ENCODE measurements at places on chromosomes 4 and X.

DNA sequence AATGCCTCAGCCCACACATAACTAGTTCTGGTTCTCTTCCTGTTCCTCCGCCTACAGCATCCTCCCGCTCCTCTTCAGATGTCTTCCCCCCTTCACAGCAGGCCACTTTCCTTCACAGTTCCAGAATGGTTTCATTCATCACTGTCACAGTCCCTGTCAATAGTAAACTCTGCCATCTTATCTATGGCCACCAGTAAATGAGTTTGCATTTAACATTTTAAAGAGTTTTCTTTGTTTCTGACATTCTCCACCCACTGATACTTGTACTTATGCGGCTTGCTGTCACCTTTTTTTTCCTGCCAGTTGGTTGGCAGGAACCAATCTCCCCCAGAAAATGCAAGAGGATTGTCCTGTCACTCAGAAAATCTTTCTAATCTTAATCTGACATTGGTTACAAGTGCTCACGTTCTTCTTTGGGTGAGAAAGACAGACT is 114.1 kb downstream of the GLUD2 start:
- H3K36me3 ChIP-seq = no peaks in the 10 kb centered on the region
- no peak for DNase-seq
- H3K4me1 ChIP-seq = peaks cover 2% of the 10 kb centered on the region
- H3K4me3 ChIP-seq = no peak overlapping the region
- H3K27ac ChIP-seq = no peak overlapping the region

DNA sequence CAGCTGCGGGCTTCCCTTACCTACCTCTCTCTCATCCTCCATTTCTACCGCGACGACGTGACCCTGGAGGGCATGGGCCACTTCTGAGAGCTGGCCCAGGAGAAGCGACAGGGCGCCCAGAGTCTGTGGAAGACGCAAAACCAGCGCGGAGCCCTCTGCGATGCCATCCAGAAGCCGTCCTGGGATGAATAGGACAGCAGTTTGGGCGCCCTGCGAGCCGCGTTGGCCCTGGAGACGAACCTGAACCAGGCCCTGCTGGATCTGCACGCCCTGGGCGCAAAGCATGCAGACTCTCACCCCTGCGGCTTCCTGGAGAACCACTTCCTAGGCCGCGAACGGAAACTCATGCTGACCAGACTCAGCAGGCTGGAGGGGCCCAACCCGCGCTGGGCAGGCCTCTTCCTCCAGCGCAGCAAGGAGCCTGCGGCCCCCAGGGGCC is 52.7 kb upstream of the TMPRSS11F start:
- H3K4me3 ChIP-seq = no peak overlapping the region
- no peaks in the 10 kb centered on the region for H3K36me3 ChIP-seq
- H3K27ac ChIP-seq = no peak overlapping the region

DNA sequence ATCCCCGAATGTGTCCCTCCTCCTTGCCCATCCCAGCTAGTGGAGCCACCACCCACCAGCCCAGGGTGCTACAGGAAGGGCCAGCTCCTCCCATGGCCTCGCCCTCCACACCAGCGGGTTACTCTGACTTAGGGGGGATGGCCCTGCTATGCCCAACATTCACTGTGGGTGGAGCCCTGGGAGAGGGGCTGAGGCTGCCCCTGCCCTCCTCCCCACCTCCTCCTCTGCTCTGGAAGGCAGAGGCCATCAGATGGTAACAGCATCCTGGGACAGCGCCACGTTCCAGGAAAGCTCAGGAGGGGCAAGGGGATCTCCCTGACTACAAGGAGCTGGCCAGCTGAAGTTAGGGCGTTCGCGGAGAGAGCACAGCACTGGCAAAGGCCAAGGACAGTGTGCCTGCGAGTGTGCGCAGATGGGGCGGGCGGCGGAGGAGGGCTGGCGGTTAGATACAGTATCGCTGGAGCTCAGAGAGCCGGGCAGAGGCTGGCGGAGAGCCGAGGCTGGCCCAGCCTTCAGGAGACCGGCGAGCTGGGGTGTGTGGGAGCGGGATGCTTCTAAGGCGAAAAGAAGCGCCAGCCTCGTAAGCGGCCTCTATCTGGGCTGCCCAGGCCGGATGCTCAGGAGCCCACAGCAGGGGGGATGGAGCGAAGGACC is 1.5 kb downstream of the JAKMIP1 start:
- H3K27me3 ChIP-seq = peaks cover 21% of the 10 kb centered on the region
- no peak for DNase-seq
- H3K4me3 ChIP-seq = peak overlapping the region; percentile 92
- peaks cover 23% of the 10 kb centered on the region for H3K4me1 ChIP-seq

DNA sequence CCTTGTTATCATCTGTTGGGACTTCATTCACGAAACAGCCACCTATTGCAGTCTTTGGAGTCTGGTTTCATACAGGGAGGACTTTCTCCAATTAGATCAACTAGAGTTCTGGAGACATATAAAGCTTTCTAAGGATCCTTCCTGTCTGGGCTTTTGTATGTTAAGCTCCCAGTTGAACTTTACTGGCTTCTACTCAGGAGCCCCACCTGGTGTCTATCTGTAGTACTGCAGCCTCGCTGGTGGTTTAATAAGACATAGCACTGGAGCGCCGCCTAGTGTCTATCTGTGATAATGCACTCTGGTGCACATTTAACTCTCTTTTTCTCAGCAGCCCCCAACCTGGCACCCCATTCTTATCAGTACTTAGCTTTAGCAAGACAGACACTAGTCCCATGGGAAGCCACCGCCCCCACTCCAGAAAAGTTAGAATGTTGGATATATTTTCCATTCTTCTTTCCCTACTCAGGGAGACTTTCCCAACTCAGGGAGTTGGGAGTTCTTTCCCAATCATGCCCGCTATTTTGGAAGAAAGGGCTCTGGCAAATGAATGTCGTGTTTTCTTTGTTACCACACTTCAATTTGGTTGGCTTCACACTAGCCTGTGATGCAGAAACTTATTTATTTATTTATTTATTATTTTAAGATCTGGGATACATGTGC is 36.9 kb upstream of the SYTL4 start:
- no peaks in the 10 kb centered on the region for H3K36me3 ChIP-seq
- no peak overlapping the region for H3K27ac ChIP-seq
- no peaks in the 10 kb centered on the region for H3K27me3 ChIP-seq
- DNase-seq = peak; percentile 78
- H3K4me1 ChIP-seq = no peaks in the 10 kb centered on the region
- H3K4me3 ChIP-seq = no peak overlapping the region

DNA sequence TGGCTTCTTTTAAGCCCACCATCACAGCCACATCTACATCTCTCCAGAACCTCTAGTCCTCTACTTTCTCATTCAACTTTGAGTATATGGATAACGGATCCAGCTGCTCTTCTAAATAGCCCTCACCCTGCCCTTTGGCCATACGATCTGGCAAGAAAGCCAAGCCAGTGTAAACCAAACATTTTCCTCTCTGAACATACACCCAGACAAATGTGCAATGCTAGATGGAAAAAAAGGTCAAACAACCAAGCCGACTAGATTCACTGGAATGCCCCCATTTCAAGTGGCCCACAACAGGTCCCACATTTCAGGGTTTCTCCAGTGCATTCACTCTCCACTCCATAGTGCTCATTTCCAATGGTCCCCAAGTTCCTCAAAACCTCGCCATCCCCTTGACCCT is 24.0 kb downstream of the USP46 start:
- H3K4me3 ChIP-seq = no peak overlapping the region
- H3K36me3 ChIP-seq = no peaks in the 10 kb centered on the region
- no peak overlapping the region for H3K27ac ChIP-seq
- peaks cover 28% of the 10 kb centered on the region for H3K4me1 ChIP-seq
- DNase-seq = no peak

DNA sequence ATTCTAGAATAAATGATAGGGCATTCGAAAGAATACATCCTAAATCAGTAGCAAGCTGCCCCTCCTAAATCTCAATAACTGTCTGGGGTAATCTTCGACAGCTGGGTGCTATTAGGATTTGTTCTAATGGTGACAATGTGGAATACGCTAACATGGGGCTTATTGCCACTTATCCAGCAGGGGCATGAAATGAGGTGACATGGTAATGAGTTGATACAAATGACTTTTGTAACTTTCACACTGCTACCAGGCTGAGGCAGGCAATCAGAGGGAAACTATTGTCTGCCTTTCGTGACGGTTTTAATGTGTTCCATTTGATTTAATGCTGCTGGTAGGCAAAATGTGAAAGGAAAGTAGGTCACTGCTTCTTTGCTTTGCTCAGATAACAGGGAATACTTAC is 1047.4 kb upstream of the PABPC4L start:
- H3K36me3 ChIP-seq = no peaks in the 10 kb centered on the region
- H3K4me1 ChIP-seq = no peaks in the 10 kb centered on the region
- no peaks in the 10 kb centered on the region for H3K27me3 ChIP-seq
- no peak overlapping the region for H3K4me3 ChIP-seq

DNA sequence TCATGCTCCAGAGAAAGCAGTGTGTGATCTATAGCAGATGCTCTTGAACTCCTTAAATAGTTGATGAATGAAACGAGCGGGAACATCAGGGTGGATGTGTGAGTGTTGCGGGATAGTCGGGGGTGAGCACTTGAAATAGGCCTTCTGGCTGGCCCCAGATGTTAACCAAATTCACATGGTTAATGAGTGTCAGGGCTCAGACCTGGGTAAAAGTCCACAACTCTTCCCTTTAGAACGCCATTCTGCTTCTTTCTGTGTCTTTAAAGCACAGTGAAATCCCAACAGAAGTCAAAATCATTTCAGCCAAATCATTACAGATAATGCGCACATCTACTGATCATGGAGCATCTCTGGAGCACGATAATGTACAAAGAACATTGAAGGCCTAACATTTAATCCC is 249.4 kb upstream of the BOD1L1 start:
- H3K4me1 ChIP-seq = no peaks in the 10 kb centered on the region
- H3K27ac ChIP-seq = no peak overlapping the region
- no peaks in the 10 kb centered on the region for H3K36me3 ChIP-seq
- H3K4me3 ChIP-seq = no peak overlapping the region
- H3K27me3 ChIP-seq = no peaks in the 10 kb centered on the region

DNA sequence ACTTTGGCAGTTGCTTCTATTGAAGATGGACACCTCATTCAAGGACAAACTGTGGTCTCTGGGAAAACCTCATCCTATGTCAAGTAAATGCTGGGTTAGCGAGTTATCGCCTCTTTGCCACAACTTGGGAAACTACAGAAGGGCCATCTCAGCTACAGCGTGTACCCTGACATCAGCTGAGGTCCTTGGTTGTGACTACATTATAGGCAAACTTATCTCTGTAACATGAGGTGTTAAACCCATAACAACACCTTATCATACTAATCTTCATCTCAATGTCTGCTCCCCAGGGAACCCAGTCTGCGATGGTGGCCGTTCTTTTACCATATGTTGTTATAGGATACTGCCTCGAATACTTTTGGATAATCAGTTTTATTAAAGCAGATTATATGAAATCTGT is 1862.7 kb downstream of the STIM2 start:
- no peak for DNase-seq
- H3K36me3 ChIP-seq = no peaks in the 10 kb centered on the region
- no peak overlapping the region for H3K4me3 ChIP-seq
- H3K27me3 ChIP-seq = no peaks in the 10 kb centered on the region

DNA sequence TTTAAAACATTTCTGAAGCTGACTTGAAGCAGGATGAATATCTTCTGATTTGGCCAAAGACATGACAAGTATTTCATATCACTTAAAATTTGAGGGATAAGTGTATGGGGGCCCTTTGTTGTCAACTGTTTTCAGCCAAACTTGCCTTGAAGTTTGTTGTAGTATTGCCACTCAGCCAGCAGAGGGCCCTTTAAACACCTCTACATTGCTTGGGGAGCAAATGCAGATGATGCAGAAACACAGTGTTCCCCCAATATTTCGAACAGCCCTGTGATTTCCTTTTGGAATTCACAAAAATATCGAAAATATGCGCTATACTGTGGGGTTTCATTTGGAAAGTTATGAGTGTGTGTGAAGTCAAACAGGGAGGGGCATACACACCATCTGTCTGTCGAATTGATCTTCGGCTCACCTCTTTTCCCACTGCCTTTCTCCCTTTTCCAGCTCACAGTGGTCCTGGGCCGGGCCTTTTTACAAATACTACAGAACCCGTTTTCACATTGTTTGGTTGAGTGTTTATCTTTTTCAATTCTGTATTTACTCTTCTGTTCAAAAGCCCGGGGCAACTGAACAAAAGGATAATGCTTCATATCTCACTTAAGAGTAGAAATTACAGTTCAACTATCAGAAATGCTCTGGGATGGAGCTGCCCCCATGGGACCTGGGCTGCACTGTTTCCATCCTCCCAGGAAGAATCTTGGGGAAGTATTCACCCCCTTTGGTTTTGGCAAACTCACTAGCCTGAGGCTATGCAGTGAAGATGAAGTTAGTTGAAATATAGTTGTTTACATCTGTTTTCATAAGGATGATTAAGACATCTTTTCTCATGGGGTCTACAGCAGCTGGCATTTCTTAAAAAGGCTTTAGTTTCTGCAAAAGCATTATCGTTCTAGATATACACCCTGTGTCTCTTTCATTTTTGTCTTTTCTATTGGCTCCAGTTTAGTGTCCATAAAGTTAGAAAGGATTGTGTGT is 137.6 kb downstream of the EGF start:
- H3K27ac ChIP-seq = no peak overlapping the region
- no peak overlapping the region for H3K4me3 ChIP-seq
- H3K27me3 ChIP-seq = no peaks in the 10 kb centered on the region

DNA sequence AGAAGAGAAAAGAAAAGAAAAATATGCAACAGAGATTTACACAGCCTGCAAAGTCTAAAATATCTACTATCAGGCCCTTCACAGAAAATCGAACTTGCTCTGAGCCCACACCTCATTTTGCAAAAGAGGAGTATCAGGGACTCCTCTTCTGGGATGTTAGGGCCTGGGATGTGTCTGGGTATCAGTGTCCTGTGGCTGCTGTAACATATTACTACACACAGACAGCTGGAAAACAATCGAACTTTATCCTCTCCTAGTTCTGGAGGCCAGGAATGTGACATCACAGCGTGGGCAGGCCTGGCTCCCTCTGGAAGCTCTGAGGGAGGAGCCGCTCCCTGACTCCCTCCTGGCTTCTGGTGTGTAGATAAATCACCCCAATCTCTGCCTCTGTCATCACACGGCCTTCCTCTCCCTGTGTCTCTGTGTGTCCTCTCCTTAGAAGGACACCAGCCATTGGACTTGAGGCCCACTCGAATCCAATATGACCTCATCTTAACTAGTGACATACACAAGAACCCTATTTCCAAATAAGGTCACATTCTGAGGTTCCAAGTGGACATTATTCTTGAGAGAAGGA is 52.9 kb downstream of the PPP2R2C start:
- H3K4me1 ChIP-seq = peaks cover 2% of the 10 kb centered on the region
- H3K4me3 ChIP-seq = no peak overlapping the region
- no peak for DNase-seq
- peaks cover 49% of the 10 kb centered on the region for H3K27me3 ChIP-seq
- H3K27ac ChIP-seq = peak overlapping the region; percentile 80

DNA sequence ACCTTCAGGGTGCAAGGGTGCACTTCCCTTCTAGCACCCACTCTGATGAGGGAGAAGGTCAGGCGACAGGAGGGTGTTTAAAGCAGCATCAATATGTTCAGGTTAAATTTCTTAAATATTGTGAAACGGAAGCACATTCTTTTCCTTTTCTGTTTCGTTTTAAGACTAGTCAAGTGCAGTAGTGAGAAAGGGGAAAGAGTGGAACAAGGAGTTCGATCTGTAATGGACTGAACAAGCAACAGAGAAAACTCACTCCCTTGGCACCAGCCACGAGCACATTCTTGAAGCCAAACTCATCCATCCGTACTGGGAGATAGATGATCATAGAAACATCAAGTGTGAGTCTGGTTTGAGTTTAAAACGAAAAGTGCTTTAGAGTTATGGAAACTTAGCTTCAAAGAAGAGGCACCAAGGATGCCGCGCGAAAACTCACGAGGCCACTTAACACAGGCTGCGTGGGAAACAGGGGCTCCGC is 815 bp downstream of the FAM53A start:
- H3K4me3 ChIP-seq = peak overlapping the region; percentile 89
- H3K27me3 ChIP-seq = no peaks in the 10 kb centered on the region
- H3K36me3 ChIP-seq = no peaks in the 10 kb centered on the region
- H3K27ac ChIP-seq = peak overlapping the region; percentile 66
